ENCODE measurements at places on chromosomes 6 and 20. TPM values are rescaled to one million over a fixed set of nuclear protein-coding genes. Genes with fewer than 3 reads are reported as not detected.

The SLC2A4RG gene
- 27.1 TPM for polyA plus RNA-seq

The FAM184A gene
- 0.43 TPM for polyA plus RNA-seq

The CLIC1 gene
- 788 TPM for polyA plus RNA-seq

The PREX1 gene
- polyA plus RNA-seq: 1.0 TPM

The WFDC10B gene
- not detected for polyA plus RNA-seq

The SNAP91 gene
- 0.02 TPM for polyA plus RNA-seq

DNA sequence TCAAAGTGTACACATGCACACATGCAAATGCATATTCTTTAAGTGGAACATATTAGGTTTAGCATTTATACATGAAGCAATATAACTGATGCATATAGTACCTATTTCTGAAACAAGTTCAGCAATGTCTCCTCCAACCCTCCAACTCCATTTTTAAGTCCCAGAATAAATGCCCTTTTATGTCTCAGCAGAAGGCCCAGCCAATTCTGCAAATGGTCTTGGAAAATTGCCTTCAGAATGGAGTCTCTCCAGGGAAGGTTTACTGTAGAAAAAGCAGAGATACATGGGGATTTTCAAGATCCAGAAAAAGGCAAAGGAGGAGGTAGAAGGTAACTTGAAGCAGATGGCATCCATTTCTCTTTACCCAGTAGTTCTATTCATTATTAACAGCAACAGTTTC, 633.3 kb downstream of the MAFB start:
- DNase-seq: no peak

GRCh38 chr6:25456249-25457040, 177.3 kb downstream of the CARMIL1 start:
- DNase-seq: no peak

DNA sequence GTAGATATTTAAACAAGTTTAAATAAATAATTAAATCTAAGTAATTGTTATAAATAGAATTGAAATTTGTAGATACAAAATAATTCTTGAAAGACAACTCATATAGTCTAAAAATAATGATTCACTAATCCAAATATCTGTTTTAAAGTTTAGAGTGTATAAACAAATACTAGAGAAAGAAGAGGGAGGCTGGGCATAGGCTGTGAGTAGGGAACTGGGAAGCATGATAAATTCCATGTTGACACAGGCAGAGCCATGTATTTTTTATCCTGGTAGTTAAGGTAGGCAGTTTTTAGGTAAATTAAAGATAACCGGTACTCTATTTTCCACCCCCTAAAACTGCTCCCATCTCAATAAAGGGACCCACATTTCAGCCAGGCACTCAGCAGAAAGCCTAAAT, 11.7 kb upstream of the RIN2 start:
- no peak for DNase-seq

- DNase-seq: no peak
Observed at GRCh38 chr6:8904754-8905153, 469.4 kb upstream of the SLC35B3 start.

Data from fibroblast of lung (primary cell).